ENCODE measurements at places on chromosomes 1 and 21.

DNA sequence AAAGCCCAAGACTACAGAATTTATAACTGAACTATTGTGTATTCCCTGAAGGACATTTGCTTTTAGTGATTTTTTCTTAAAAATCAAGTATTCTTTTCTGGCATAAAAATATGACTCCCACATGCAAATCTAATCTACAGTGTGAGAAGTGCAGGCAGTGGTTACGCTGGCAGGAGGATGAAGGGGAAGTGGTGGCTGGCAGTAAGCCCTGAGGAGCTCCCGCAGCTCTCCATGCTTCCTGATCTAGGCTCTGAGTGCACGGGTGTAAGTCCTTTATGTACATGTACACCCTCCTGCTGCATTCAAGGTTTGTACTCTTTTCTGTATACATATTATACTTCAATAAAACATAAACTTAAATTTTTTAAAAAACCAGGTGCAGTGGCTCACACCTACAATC is 67.5 kb upstream of the PRDX6 start:
- DNase-seq: no peak

DNA sequence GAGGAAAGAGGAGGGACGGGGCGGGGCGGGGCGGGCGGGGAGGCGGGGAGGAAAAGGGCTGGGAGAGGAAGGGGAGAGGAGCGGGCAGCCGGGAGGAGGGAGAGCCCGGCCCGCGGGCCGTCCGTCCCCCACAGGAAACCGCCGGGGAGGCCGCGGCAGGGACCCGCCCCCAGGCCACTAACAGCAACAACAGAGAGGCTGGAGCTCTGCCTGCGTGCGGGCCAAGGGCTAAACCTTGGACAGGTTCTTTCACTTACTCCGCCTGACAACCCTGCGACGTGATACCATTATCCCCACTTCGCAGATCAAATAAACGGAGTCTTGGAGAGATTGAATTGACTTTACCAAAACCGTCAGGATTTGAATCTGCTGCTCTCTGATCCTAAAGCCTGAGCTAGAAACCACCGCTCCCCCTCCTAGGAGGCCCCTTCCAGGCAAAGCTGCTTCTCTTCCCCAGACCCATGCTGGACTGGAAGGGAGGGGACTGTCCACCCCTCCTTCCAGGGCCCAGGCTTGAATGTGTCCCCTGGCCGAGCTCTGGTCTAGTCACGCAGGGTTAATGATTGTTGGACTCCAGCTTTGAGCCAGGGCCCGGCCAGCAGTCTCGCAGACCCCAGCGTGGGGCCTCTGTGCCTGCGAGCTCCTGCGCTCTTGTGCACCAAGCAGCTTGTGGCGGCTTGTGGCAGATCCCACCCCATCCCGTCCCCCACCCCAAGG is at the start of gene EVA1B:
TSS of gene EVA1B (minus strand) at position 10 of the 717 bp plus-strand sequence. CDS start 608 bp downstream, outside the sequence.
- DNase-seq: peak; percentile 27

- no peak for DNase-seq
Observed at GRCh38 chr1:14111121-14111520, 411.1 kb downstream of the PRDM2 start.

DNA sequence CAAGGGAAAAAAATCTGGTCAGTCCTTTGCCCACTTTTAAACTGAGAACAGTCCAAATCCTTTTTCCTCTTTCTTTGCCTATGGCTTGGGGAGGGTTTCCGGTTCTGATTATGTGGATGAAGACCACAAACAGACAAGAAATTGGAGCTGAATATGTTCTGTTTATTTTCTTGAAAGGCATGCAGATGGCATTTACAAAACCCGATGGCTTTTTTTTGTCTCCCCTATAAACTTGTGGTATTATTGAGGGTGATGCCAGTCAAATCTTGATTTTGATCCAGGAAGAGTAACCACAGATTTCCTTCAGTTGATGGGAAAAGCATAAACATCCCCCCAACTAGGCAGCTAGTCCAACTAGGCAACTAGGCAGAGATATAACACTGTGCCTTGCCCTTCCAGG is 38.9 kb downstream of the PLPP3 start:
- no peak for DNase-seq

DNA sequence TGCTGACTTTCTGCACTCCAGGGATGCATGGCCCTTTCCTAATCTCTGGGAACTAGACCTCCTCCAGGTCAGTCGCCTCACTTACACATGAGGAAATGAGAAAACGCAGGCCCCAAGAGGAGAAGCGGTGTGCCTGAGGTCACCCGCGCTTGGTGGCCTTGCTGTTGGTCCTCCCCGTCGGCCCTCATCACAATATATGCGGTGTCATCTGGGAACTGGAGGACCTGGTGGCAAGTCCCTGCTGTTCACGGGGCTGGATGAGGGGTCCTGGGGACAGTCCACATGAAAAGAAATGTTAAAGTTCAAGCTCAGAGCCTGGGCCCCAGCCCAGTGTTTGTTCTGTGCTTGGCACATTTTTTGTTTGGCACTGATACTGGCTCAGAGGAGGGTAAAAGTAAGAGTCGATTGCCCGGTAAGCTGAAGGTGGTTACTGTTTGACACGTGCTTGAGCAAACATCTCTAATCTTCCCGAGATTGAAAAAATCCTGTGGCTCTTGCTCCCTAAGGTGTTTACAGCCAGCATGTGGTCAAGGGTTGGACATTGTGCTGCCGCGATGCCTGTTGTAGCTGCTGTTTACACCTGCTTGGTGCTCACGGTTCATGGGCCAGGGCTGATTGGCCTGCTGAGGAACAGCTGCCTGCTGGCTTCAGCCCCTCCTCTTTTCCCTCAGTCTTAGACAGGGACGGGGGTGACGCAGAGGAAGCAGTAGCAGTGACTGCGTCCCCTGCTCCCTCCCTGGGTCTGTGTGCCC is 5.2 kb downstream of the COQ8A start:
- DNase-seq: no peak

DNA sequence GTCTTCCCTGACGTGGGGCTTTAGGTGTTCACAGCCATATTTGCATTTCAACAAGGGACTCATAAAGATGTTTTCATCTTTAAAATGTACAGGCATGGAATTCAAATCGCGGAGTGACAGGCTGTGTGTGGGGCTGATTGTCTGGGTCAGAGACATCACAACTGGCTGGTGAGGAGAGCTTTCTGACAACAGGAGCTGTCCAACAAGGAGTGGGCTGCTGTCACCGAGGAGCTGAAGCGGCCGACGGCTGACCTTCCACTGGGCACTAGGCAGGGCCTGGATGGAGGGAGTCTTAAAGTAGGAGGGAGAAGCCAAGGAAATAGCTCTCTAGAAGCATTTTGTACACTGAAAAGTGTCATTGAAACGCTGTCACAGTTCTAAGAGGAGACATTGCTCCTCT is 30.5 kb upstream of the SCMH1 start:
- no peak for DNase-seq

GRCh38 chr1:234851450-234852438 is 241.8 kb upstream of the IRF2BP2 start:
- DNase-seq: no peak

DNA sequence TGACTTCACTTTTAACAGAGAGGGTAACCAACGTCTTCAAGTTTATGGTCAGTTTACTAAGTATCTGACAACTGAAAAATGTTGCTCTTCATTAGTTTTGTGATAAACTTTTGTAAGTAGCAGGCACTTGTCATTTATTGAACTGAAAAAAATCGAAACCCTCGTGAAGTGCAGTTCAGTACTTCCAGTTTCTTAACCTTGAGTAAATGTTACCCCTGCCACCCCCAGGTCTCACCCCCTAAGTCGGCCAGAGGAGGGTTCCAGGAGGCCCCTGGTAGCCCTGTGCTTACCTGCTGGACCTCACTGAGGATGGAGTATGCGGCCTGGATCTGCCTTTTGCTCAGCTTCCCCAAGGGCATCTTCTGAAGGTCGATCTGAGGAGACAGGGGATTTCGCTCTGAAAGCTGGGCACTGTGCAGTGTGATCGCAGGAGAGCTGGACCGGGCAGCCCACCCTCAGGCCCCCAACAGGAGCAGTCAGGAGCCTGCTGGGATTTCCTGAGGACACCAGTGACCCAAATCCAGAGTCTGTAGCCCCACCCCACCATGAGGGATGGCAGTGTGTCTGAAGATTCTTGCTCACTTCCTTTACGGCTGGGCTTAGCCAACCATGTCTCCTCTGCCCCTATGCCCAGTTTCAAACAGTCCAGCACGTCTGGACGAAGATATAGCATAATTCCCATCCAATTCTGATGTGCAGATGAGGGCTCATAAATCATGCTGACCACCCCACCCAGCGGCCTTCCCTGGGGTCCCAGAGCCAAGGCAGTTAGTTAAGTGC is 37.6 kb downstream of the PARP1 start:
- DNase-seq: no peak

DNA sequence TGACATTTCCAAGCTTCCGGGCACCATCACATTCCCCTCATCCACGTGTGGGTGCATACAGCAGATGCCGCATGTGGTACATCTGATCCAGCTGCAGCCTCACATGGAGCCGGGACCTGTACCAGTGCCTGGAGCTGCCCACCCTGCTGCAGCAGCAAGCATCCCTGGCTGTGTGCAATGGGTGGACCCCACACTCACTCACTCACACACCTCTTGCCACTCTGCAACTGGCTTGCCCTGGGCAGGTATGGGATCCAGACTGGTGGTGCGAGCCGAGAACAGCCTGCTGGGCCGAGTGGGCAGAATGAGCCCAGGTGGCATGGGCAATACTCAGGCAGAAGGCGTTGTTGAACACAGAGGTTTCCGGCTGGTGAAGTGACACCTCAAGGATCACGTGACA is 75.0 kb downstream of the DPYD start:
- DNase-seq: no peak

DNA sequence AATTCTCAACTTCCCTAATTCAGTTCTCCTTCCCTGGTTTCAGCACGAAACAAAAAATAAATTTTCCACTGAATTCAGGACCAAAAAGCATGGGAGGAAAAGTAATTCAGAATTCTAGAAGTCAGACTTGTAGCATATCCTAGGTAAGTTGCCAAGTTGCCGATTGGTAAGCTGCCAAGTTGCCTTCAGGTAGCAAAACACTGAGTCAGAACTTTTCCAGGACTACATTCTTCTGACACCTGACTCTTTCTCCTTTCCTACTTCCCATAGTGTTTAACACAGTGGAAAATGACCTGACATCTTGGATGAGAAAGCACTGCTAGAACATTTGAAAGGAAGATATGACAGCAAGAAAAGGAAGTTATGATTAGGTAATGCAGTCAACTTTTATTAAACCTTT is 322.8 kb downstream of the SPATA17 start:
- no peak for DNase-seq

GRCh38 chr1:33321178-33321577 is 280 bp upstream of the A3GALT2 start:
- DNase-seq: no peak

DNA sequence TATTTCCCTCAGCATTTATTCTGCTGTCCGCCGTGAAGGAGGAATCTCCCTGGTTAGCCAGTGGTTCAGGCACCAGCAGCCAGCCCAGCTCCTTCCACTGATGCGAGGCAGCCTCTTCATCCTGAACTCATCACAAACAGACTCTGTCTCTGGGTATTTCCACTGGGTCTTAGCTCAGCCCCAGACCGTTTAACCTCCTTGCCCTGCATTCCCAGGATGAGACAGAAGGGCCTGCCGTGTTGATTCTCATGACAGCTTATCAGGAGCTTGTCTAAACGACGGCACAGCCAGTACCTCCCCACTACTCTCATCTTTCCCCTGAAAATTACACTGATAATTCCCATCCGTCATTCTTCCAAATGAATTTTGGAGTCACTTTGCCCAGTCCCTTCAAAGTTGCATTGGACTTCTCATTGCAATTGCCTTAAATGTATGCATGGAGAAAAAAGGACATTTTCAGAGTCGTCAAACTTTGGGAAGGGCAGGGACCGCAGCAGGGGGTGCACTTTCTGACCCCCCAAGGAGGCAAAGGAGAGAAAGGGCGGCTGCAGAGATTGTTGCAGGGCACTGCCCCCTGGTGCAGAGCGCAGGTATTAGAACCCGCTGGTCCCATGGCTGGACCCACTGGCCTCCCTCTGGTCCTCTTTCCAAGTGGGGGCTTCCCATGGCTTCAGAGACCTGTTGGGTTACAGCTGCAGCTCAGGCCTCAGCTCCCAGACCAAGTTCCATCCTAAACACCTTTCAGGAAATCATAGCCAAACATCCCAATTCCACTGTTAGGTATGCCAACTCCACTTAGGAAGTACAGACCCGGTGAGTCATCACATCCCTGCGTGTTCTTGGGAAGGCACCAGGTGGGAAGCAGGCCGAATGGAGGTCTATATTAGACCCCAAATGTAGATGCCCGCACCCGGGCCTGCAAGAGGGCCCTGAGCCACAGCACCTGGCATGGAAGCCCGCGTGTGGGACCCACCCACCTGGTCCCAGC is 3.7 kb upstream of the MEGF6 start:
- DNase-seq: no peak

- no peak for DNase-seq
Observed at GRCh38 chr1:68173936-68174737, 58.2 kb downstream of the WLS start.

DNA sequence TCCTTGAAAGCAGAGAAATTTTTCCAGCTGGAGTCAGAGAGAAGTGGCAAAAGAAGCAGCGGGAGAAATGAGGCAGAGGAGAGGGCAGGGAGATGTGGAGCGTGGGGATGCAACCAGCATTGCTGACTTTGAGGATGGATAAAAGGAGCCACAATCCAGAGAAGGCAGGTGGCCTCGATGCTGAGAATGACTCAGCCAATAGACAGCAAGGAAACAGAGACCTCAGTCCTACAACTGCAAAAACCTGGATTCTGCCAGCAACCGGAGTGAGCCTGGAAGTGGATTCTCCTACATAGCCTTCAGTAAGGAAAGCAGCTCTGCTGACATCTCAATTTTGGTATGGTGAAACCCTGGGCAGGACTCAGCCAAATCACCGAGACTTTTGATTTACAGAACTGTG is 128.9 kb upstream of the ATP1B1 start:
- DNase-seq: no peak

DNA sequence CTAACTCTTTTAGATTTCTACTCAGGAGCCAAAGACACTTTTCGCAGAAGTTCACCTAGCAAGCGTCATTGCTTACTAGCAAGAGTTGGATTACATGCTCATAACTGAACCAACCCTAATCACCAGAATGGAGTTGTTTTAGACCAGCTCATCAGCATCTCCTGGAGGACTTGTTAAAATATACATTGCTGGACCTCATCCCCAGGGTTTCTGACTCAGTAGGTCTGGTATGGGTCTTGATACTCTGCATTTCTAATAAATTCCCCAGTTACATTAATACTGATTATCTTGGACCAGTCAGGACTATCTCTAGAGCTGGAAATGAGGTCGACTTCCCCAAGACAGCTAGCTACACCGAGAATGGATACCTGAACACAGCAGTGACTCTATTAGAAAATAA is 9.7 kb upstream of the PRDX6 start:
- no peak for DNase-seq

DNA sequence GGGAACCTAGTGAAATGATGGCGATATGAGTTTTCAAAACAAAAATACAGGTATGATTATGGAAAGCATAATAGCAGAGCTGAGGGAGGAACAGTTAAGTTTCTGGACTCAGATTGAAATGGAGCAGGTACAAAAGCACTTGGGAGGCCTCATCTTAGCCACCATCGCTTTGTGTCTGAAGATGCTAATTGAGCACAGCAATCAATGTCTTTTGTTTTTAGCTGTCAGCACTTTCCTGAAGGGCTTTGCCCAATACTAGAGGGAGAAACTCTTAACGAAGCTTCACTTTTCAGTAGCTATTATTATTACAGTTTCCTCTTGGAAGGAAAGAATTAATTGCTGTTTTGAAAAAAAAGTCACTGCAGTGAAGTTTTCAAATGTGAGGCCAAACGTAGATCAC is 348.7 kb downstream of the RWDD3 start:
- no peak for DNase-seq

All from stimulated activated CD4-positive, alpha-beta T cell treated with anti-CD3 and anti-CD28 coated beads, Interleukin-12 subunit alpha, Interleukin-12 subunit beta, amount 100 ng/mL, for 4 hours (primary cell).